ENCODE measurements at places on chromosomes 1 and 21. TPM values are rescaled to one million over a fixed set of nuclear protein-coding genes. Genes with fewer than 3 reads are reported as not detected.

AMY1A gene
- not detected for polyA plus RNA-seq

- DNase-seq = no peak
Observed at GRCh38 chr1:202270871-202271326, 70.8 kb downstream of the UBE2T start.

NOS1AP gene
- polyA plus RNA-seq = 1.1 TPM

TTC22 gene
- 0.17 TPM for polyA plus RNA-seq

TDRD5 gene
- polyA plus RNA-seq = not detected

SPATA45 gene
- polyA plus RNA-seq = 0.40 TPM

KCNC4 gene
- polyA plus RNA-seq = 9.2 TPM

GRCh38 chr1:160858097-160858496 lies 4.6 kb downstream of the CD244 start:
- peak; percentile 41 for DNase-seq

- DNase-seq = no peak
Observed at GRCh38 chr1:234611847-234612351, 1.9 kb upstream of the IRF2BP2 start.

OVAAL gene
- not detected for polyA plus RNA-seq

GRCh38 chr1:21261551-21262292 lies 28.5 kb downstream of the ECE1 start:
- peak; percentile 68 for DNase-seq

BMP8B gene
- polyA plus RNA-seq = 1.5 TPM

GRCh38 chr1:58718435-58718834 lies 18.6 kb upstream of the MYSM1 start:
- no peak for DNase-seq

DNA sequence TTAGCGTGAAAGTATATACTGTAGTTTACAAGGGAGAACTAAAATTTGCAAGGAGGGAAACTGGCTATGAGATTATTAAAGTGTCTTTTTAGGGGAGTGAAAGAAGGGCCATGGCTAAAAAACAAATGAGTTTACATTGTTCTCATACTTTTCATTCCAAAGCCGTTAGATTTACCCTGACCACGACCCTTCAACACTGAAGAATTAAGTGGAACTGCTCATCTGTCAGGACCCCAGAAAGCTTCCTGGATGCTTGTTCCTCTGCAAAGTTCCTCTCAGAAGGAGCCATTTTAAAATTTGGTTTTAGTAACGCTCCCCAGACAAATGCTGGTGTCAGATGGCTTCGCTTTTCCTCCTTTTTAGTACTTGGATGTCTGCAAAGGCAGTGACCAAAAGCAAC lies 82.7 kb upstream of the ZBTB18 start:
- no peak for DNase-seq

DNA sequence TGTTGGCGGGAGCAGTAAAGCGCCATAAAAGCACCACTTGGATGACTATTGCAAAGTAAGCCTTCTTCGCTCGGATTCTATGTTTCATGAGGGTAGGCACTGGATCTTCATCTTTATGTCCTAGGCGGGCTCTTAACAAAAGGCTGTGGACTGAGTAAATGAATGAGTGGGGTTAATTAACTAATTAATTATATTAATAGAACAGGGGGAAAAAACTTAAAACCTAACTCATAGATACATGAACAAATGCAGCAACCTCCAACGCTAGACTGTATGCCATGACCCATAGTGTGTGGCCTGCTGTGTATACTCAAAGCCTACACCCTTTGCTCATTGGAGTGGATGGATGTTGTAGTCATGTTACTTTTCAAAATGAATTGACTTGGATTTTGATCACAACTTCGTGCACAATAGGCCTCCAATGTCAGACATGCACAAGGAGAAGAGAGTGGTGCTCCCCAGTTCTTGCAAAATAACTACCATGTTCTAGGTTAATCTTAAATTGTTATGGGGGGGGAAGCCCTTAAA lies 417 bp upstream of the GFI1 start:
- no peak for DNase-seq

DNA sequence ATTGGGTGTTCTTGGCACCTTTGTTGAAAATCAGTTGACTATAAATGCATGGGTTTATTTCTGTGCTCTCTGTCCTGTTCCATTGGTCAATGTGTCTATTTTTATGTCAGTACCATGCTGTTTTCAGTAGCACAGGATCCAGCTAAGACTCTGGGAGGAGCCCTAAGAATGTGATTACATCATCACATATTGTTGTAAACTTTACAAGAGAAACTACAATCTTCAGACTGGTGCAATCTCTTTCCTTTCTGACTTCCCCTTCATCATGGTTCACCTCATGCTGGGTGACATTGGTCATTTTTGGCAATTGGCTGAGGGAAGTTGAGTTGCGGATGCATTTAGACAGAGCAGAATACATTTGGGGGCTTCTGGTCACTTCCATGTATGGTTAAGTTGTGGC lies 88.4 kb downstream of the C21orf91 start:
- DNase-seq = no peak

DNA sequence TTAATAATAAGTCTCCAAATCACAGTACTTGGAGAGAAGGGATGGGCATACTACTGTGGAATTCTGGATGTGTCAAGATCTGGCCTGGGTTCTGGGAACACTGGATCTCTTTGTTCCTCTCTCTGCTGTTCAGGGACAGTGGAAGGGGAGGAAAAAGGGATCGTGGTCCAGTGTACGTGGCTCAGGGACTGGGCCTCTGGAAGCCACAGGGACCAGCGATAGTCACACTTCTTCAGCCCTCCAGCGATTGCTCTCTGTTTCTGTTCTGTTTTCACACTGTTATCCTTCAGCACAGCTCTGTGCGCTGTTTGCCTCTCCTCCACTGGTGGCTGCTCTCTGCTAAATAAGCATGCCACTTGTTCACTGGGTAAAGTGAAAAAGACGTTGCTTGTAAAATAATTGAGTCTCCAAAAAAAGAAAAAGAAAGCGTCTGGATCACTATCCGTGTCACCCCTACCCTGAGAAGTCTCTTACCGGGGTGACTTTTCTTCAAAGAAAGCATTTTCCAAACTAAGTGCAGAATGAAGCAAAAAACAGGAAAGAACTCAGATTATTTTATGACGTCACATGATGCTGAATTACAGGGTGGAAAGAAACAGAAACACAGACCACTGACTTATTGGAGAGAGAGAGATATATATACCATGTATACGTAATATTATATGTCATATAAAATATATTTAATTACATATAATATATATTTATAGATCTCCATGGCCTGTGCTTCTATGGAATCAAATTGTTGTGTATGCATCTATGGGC lies 279.4 kb downstream of the RGS7 start:
- no peak for DNase-seq

- no peak for DNase-seq
Observed at GRCh38 chr1:66519992-66520391, 14.0 kb upstream of the SGIP1 start.

BRDT gene
- 0.37 TPM for polyA plus RNA-seq

DNA sequence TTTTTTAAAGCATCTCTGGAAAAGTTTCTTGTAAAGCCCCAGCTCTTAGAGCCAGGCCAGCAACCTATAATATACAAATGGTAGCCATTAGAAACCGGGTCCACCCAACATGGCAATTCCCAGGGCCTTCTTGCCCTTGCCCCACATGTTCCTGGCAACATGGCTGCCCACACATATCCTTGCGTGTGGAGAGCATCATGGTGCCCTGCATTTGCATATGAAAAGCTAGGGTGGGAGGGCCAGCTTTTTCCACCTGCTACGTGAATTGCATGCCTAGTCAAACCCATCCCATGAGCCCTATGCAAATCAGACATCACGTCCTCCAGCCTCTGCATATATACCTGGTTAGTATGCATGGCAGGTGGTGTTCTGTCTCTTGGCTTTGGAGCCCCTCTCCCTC lies 88.2 kb downstream of the RABGAP1L start:
- DNase-seq = no peak

DNA sequence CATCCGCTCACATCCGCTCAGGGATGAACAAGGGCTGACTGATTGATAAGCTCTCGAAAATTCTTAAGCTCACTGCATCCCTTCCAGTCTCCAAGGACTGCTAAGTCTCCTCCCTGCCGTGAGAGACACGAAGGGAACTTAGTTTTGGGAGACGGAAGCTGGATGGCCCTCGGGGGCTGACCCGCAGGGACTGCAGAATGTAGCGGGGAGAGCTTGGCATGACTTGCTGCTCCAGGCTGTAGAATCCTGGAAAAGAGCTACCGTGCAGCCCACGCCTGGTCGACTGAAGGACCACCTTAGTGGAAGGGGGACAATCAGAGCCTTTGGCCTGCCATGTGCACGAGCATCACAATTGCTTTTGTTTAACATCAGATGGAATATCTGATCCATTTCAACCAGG lies 5.3 kb downstream of the ANKRD65 start:
- DNase-seq = no peak

- no peak for DNase-seq
Observed at GRCh38 chr21:34143685-34144182, 70.4 kb downstream of the MRPS6 start.

KCNK2 gene
- polyA plus RNA-seq = 1.7 TPM

DNA sequence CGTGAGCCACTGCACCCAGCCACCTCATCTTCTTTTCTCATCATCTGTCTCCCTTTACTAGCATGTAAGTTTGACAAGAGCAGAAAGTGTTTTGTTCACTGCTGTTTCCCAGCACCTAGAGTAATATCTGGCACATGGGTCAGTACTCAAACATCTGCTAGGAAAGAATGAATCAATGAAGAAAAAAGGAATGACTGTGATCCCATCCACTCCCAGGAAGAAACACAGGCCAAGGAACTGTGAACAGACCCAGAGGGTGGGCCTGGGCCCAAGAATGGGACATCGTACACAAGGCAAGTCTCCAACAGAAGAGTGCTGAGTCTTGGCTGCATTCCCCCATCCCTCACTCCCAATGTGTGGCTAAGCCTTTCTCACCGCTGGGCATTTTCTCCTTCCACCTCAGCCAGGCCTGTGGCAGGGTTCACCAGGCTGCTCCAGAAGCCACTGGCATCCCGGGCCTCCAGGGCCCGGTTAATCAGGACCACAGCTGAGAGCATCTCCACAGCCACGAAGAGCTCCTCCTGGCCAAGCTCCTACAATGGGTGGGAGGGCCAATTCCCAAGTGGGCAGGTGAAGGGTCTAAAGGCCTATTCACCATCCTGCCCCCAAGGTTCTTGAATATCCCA lies 18.4 kb downstream of the IQGAP3 start:
- peak; percentile 22 for DNase-seq

OR2M3 gene
- 0.03 TPM for polyA plus RNA-seq
